NCI-H345 (cell line): ENCODE measurements at places on chromosomes 11 and 22.

DNA sequence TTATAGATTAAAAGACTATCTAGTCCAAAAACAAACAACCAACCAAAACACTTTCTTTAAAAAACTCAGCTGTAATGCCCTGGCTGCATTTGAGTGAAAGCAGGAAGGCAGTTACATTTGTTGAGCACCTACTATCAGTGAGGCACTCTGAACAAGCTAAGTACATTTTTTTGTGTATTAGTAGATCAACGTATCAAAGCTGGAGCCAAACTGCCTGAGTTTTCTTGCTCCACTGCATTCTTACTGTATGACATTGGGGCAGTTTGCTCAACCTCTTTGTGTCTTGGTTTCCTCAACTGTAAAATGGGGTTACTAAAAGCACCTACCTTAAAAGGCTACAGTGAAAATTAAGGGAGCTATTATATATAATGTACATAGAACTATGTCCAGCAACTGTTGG lies 22.0 kb downstream of the COA4 start:
- DNase-seq, result no peak

DNA sequence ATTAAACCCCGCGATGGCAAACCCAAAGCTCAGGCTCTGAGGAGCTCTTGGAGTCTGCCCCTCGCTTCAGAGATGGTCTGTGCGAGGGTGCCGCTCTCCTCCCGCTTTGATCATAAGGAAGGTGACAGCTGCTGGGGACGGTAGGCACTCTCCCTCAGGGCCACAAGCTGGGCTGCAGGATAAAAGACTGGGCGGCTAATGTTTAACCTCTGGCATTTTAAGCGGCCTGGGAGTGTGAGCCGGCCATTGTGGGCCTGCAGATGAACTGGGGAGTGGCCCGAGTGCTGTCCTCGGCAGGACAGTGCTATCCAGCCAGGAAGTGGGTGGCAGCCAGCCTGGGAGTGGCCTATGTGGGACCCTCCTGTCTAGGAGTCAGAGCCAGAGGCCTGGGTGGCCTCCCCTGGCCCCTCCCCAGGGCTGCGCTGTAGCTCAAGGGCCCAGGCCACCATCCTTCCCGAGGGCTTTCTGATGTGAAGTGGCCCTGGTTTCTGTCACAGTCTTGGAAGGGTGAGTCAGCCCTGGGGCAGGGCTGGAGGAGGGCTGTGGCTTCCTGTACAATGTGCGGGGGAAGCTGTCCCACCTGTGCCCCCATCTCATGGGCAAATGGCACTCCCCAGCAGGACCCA lies 58.7 kb upstream of the PRODH start:
- DNase-seq, result no peak

- peak; percentile 11 for DNase-seq
These were observed 1.7 kb upstream of the LRRC4C start for GRCh38 chr11:41461057-41461681.

GRCh38 chr11:102187416-102188151 lies 77.3 kb downstream of the YAP1 start:
- no peak for DNase-seq

DNA sequence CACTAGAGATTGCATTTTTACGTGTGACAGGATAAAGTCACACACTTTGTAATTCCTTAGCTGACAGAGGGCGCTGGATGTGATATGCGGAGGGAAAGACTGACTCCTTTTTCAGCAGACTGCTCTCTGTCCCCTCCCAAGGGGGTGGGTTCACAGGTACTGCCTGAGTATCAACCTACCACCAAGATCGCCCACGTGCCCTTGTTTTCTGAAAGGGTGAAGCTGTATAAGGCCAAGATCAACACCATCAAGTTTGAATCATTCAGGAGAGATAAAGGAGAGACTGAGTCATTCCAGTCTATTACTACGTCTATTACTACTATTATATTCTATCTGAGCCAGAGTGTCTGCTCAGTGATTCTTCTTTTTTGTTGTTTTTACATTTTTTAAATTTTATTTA lies 30.7 kb downstream of the BUD13 start:
- no peak for DNase-seq

DNA sequence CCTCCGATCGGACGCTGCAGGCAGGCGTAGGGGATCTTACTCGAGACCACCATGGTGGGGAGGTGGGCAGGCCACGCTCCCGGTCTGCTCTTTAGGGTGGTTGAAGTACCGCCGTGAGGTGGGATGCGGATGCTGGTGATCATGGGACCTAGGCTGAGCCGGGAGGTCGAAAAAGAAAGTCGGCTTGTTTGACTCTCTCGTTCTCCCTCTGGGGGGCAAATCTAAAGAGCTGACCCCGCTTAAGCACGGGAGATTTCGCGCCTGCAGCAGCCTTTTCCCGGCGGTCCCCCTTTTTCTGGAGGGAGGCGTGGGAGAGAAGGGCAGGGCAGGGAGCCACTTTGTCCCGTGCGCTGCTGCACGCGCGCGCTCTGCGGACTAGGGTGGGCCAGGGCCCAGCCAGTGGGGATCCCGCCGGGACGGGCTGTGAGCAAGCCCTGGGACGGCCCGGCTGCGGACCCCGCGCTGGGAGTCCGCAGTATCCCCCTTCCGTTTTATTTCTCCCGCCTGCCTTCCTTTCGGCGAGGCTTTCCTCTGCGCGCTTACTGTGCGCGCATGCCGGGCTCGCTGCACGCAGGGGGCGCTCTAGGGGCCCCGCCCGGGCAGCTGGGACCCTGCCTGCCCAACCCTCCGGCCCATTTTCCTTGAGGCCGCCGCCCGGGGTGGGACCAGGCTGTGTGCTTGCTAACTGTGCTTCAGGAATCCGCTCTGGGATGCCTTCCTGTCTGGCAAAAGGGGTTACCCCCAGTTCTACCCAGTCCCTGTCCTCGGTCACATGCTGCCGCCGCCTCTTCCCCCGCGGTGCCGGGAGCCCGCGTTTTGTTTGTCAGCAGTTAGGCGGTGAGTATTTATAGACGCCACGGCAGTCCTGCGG lies 81.0 kb downstream of the PRR5L start:
- peak; percentile 60 for DNase-seq

- peak; percentile 63 for DNase-seq
These were observed at the start of gene NPTXR for GRCh38 chr22:38843657-38844314. Gene NPTXR (minus strand): TSS chr22:38844028.
